ENCODE measurements at places on chromosomes 12 and 14.

- no peak for DNase-seq
Measured at GRCh38 chr14:90799420-90799819, 16.8 kb downstream of the TTC7B start.

DNA sequence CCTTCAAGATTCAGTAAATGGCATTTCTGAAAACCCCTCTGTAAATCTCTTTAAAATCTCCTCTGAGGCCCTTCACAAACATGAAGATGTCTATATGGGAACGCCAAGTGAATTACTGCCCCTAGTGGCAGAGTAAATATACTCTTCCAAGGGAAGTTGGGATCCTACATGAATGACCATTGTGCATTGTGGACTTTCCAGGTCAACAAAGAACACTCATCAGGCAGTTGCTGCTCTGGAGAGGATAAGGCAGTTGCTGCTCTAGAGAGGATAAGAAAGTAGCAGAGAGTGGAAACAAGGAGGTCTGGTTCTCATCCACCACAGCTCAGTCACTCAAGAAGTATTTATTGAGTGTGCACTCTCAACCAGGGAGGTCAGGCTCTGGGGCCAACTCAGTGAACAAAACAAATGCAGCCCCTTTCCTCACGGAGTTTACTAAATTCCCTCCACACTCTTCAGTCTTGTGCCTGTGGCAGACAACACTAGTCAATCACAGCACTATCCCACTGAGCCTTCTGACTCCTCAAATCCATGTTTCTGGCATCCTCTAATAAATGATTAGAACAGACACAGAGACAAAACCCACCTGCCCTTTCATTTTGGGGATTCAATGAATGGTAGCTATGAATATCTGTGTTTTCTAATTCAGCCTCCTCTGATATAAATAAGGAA is 52.9 kb downstream of the SVOP start:
- DNase-seq, result no peak

GRCh38 chr12:89547101-89547500 is 21.3 kb upstream of the POC1B start:
- DNase-seq, result no peak

DNA sequence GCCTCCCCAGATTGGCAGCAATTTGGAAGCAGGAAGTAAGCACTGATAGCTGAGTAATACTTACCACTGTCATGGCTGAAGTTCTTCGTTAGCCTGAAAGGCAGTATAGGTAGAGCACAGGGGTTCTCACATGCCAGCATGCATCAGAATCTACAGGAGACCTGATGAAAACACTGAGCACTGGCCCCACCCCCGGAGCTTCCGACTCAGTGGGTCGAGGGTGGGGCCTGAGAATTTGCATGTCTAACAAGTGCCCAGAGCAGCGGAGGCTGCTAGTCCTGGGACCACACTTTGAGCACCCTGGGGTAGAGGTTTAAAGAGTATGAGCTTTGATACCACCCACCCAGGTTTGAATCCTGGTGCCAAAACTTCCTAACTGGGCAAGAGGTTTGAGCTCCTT is 89.6 kb downstream of the FBXW8 start:
- DNase-seq, result no peak

- no peak for DNase-seq
Measured at GRCh38 chr12:14777271-14777670, 26.0 kb downstream of the WBP11 start.

- no peak for DNase-seq
Measured at GRCh38 chr12:10395390-10395998, 5.7 kb upstream of the KLRK1 start.

- DNase-seq, result no peak
Measured at GRCh38 chr12:22974865-22975264, 349.9 kb downstream of the ETNK1 start.

DNA sequence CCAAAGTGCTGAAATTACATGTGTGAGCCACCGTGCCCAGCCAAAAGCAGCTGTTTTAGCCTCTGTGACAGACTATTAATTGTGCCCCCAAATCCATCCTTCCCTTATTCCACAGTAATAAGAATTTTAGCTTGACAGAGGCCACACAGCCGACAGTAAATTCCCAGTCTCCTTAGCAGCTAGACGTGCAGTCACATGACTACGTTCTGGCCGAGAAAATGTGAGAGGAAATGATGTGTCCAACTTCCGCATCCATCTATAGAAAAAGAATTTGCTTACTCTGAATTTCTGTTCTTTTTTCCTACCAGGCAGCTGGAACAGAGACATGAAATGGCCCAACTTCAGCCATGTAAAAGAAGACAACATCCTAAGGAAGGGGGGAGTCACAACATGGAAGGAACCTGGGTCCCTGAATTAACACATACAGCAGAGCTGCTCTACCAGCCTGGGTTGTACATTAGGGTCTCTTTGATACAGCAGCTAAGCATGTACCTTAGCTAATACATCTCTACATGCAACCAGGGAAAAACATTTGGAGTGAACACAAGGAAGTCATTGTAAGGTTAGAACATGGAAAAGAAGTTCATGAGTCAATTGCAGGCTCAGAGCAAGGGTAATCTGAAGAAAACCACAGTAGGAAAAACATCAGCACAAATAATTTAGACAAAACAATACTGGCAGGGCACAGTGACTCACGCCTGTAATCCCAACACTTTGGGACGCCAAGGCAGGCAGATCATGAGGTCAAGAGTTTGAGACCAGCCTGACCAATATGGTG is 35.5 kb downstream of the CIT start:
- DNase-seq, result no peak

DNA sequence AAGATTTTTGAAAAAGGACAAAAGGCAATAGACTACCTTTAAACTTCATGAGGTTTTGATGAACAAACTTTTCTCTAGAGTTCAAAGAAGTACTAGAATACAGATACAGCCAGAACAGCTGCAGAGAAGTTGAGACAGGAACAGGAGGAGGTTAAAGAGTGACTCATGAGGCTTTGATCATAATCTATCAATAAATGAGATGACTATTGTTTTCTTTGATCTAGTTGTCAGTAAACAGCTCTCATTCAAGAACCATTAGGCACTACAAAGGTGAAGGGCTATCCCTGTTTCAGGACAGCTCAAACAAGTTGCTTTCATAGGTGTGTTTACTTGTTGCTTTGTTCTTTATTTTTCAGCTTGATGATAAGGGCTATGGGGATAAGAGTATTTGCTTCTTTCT is 2.4 kb downstream of the WASHC3 start:
- DNase-seq, result no peak

DNA sequence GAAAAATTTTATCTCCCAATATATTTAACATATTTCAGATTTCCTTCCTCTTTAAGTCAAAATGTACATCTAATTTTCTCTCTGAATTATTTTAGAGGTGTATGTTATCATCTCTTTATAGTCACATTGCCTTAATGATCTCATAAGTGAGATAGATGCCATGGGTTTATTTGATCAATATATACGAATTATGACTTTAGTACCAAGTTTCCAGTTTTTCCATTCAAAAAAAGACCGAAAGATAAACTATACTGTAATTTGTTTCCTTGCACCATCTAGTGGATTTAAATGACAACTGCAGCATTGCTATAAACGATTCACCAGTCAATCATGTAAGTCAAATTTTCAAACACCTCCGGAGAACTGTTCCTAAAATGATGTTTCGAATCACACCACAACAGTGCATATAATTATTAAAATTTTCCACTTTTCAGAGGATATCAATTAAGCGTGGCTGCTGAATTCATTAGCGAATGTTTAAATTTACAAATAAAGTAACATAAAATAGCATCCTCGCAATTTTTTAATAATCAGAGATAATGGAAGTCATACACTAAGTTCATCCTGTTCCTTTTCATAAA is 419 bp upstream of the ATXN7L3B start:
- no peak for DNase-seq

DNA sequence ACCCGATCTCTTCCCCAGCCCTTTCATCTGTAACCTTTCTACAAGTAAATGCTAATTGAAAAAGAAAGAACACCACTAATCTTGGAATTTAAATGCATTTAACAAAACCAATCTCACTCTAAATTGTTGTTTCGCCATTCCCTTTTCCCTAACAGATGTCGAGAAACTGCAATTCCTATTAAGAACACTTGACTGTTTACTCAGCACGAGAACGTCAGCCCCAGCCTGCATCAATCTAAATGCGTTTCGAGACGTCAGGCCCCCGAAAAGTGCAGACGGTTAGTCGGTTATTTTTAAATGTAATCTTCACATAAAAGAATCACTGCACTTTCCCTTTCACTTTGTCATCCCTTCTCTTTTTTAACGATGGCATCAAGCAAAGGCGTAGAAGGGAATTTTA is 837.6 kb downstream of the VRK1 start:
- DNase-seq, result no peak

GRCh38 chr12:80189241-80189640 is 89.9 kb downstream of the OTOGL start:
- DNase-seq, result no peak

- DNase-seq, result no peak
Measured at GRCh38 chr14:63436286-63437098, 106.7 kb downstream of the PPP2R5E start.

DNA sequence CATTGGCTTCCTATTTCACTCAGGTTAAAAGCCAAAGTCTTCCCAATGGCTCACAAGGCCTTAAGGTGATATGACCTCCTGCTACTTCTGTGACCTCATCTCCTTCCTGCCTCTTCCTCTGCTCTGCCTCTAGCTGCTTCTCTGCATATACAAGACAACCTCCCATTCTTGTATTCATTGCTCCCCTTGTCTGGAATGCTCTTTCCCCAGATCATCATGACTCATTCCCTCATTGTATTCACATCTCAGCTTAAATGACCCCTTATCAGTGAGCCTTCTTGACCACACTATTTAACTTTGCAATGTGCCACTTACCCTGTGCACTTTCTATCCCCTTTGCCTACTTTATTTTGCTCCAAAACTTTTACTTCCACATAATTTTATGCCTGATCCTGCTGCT is 90.2 kb downstream of the PPP1R12A start:
- no peak for DNase-seq

- no peak for DNase-seq
Measured at GRCh38 chr12:55717011-55718007, 1.5 kb downstream of the BLOC1S1 start.

- no peak for DNase-seq
Measured at GRCh38 chr14:45893127-45893526, 640.1 kb upstream of the MIS18BP1 start.

DNA sequence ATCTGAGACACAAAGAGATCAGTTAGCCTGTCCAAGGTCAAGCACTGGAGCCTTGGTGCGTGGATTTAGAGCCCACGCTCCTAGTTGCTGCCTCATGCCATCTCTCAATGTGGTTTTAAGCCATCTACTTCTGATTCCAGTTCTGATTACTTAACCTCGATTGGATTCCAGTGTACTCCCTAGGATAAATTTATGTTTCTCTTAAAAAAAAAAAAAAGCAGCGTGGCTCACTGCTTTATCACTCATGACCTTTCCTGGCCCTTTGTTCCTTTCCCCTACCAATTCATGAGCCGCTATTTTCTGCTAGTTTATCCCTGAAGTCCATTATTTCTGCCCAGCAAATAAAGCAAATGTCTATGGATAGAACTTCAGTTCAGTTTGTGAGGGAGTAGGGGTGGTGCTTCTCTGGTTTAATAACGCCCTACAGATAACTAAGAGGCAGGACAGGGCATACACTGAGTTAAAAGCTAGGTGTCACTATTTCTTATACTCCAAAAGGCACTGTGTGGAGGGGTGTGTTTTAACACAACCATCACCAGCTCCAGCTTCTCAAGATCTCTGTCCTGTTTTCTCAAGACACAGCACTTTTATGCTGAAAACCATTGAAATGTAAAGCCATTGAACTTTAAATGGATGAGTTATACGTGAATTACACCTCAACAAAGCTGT is 9.8 kb upstream of the PARP11 start:
- DNase-seq, result no peak
